Endodermal cell (in vitro differentiated cells): ENCODE measurements at places on chromosomes 3 and 15. TPM values are rescaled to one million over a fixed set of nuclear protein-coding genes. Genes with fewer than 3 reads are reported as not detected.

The ASB14 gene
- total RNA-seq = not detected in 3 replicates

DNA sequence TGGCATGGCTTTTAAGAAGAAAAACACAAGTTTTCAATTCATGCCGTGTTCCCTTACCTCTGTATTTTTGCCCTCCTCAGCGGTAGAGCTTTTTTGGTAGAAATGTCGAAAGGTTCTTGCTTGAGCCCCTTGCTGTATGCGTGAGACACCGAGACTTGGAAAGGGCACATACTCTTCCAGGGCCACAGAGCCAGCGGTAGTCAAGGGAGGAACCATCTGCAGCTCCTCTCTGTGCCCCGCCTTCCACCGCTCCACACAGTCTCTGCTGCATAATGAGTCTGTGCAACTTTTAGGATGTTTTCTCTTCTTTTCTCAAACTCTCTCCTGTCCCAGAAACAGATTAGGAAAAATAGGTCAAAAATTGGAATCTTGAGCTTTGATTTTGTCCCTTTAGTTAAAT, 77.5 kb downstream of the LPP start:
- DNase-seq = no peak
- H3K4me1 ChIP-seq = peaks cover 7% of the 10 kb centered on the region
- H3K4me3 ChIP-seq = no peak overlapping the region
- H3K27me3 ChIP-seq = no peaks in the 10 kb centered on the region

DNA sequence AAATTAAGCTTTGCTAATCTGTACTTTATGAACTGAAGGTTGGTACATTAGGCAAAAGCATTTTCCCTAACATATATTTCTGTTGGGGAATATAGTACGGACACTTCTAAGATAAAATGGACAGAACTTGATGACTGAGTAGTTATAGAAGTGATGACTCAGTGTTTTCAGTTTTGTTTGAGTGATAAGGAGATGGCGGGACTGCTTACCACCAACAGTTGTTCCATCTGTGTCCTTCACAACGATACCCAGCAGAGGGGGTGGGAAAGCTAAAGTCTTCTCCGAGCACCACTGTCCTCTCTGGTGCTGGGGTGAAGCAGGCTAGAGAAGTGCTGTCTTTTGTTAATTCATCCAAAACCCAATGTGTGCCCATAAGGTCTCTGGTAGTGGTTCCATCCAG, 195.8 kb downstream of the CD47 start:
- peaks cover 3% of the 10 kb centered on the region for H3K4me1 ChIP-seq
- DNase-seq = no peak
- H3K4me3 ChIP-seq = no peak overlapping the region
- no peaks in the 10 kb centered on the region for H3K36me3 ChIP-seq
- no peak overlapping the region for H3K27ac ChIP-seq
- H3K27me3 ChIP-seq = no peaks in the 10 kb centered on the region

DNA sequence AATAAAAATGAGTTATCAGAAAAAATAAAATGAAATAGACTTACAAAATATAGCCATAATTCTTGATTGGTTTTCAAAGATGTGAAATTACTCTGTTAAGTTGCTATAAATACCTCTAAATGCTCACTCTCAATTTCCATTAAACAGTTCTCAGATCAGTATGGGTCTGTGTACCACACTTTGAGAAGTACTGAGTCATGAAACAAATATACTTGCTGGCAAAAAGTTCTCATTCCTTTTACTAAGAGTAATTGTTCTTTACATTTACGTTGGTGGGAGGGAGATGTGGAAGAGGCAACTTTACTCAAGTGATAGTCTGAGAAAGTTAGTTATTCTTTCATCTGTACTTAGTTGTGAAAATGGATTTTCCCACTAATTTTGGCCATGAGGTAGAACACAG, 96.3 kb downstream of the ZNF385D start:
- H3K27me3 ChIP-seq = no peaks in the 10 kb centered on the region
- no peaks in the 10 kb centered on the region for H3K4me1 ChIP-seq
- no peak for DNase-seq
- H3K36me3 ChIP-seq = no peaks in the 10 kb centered on the region
- H3K27ac ChIP-seq = no peak overlapping the region

- no peaks in the 10 kb centered on the region for H3K4me1 ChIP-seq
- H3K36me3 ChIP-seq = no peaks in the 10 kb centered on the region
- no peak overlapping the region for H3K27ac ChIP-seq
- DNase-seq = peak; percentile 52
Observed at GRCh38 chr3:13894096-13894806, 14.4 kb upstream of the WNT7A start.
